ENCODE measurements at places on chromosomes 2 and 18.

DNA sequence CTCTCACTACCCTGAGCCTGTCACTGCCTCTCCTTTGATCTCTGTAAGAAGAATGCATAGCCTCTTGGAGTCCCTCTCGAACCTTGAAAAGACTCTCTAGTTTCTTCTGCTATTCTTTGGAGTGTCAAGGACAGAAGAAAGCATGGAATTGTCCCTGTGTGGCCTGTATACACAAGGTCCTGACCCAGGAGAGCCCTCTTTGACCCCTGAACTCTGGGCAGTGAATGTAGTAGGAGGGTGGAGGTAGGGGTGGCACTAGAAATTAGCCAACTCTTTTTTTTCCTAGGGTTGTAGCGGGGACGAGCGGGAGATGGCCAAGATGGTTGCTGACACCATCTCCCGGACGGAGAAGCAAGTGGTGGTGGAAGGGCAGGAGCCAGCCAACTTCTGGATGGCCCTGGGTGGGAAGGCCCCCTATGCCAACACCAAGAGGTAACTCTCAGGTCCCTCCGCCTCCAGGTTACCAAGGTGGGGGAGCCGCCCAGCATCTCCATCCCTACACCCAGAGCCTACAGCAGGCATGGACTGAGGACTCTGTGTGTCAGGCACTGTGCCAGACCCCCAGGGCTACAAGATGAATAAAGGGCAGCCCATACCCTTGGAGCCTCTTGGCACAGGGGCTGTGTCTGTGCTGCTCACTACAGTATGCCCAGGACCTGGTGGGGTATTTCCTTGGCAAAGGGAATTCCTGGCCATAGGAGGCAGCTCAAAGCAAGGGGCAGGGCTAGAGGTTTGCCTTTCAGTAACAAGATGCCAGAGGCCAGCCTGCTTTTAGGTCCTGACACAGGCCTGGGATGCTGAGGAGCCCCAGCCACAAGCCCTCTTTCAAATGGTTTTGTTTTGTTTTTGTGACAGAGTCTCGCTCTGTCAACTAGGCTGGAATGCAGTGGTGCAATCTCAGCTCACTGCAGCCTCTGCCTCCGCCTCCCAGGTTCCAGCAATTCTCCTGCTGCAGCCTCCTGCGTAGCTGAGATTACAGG, 16.4 kb downstream of the VIL1 start:
- no peak for DNase-seq

- no peak for DNase-seq
Observed at GRCh38 chr2:25460261-25460905, 118.7 kb upstream of the DNMT3A start.

GRCh38 chr2:118954297-118955060, 12.5 kb downstream of the MARCO start:
- DNase-seq, result no peak

GRCh38 chr2:8101614-8102277, 580.1 kb upstream of the ID2 start:
- DNase-seq, result no peak

- DNase-seq, result no peak
Observed at GRCh38 chr2:191679818-191680600, 2.1 kb downstream of the NABP1 start.

DNA sequence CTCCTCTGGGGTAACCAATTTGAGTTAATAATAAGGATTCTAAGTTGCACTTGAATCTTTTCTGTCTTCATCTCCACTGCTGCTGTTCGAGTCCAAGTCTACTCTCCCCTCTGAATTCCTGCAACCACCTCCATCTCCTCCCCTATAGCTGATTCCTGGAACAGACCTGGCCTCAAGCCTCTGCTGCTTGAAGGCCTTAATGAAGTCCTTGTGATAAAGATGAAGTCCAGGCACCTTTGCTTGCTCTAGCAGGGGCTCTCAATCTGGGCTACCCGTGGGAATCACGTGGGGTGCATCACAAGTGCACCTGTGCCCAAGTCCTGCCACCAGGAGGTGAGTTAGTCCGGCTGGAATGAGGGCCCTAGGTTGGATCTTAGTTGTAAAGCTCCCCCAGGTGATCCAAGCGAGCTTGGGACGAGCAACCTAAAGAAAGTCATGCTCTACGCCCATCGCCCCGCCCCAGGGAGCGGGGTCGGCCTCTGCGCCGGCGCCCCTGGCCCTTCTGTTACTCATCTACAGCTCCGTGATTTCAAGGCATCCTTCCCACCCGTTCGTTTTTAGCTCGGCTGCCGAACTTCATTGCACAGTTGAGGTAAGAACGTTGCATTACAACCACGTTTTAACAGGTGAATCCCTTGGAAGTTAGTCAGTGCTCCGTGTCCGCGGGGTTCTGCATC, 905 bp upstream of the IAH1 start:
- no peak for DNase-seq

GRCh38 chr2:137231628-137232027, 466.3 kb downstream of the THSD7B start:
- DNase-seq, result no peak

DNA sequence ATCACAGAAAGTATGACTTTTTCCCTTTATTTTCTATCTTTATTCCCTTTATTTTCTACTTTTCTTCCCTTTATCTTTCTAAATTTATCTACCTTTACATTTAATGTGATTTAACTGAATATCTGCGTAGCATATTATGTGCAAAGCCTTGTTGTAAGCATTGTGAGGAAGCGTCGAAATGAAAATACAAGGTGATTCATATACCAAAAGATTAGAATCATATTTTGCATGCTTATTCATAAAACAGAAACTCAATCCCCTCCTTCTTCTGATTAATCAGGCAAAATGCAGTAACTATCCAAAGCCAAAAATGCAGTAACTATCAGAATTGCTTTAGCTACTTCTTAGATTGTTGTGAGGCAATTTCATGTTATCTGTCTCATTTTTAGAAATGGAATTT, 393.0 kb downstream of the CDH19 start:
- DNase-seq, result no peak

GRCh38 chr2:142791335-142791734, 86.1 kb upstream of the KYNU start:
- DNase-seq, result no peak

GRCh38 chr2:145729993-145730770, 1210.3 kb upstream of the ZEB2 start:
- no peak for DNase-seq

DNA sequence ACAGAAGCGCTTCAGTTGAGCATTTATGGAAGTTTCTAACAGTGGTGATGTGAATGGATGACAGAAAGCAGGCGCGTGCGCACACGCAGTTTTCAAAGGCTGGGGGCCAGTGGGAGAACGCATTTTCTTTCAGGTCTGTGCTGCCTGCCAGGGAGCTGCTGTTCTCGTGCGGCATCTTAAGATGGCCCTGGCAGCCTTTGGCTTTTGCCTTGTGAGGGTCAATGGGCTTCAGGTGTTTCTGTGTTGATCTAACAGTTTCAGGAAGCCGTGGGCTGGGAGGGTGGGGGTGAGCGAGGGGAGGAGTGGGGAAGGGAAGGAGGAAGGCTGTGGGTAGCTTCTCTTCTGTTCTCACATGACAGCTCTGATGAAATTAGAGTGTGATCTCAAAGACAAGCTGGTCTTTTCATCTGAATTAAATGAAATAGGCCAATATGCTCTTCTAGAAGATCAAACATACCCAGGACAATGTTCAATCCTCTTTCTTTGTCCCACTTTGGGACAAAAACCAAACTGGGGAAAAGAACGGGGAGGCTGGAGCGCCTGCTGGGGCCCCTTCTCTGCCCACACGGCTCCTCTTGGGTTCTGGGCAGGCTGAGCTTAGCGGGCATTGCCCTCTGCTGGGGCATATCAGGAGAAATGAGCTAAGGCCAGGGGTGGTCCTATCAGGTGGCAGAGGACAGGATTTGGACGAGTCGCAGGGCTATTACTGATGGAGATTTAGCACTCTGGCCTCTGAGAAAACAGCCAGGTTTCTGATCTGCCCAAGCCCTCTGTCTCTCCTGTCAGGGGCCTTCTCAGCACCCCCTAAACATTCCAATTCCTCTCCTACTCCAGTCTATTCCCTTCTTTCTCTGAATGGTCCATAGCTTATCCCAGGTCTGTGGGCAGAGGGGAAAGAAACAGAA, 126.2 kb upstream of the LGALSL start:
- peak; percentile 41 for DNase-seq

DNA sequence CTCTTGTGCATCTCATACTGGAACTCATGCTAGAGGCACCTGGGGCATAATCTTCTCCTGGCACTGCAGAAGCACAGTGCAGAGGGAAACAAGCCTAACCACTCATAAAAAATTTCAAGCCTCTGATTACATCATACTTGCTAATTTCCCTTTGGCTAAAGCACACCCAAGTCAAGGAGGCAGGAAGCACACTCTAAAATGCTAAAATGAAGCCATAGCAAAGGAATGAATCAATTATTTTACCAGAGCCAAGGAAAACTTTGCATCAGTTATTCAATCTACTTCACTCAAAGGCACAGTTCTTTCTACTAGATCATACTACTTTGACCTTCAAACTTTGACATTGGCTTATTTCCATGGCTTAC, 79.6 kb upstream of the SPOPL start:
- DNase-seq, result no peak

- no peak for DNase-seq
Observed at GRCh38 chr2:135409436-135409835, 121.6 kb downstream of the ZRANB3 start.

DNA sequence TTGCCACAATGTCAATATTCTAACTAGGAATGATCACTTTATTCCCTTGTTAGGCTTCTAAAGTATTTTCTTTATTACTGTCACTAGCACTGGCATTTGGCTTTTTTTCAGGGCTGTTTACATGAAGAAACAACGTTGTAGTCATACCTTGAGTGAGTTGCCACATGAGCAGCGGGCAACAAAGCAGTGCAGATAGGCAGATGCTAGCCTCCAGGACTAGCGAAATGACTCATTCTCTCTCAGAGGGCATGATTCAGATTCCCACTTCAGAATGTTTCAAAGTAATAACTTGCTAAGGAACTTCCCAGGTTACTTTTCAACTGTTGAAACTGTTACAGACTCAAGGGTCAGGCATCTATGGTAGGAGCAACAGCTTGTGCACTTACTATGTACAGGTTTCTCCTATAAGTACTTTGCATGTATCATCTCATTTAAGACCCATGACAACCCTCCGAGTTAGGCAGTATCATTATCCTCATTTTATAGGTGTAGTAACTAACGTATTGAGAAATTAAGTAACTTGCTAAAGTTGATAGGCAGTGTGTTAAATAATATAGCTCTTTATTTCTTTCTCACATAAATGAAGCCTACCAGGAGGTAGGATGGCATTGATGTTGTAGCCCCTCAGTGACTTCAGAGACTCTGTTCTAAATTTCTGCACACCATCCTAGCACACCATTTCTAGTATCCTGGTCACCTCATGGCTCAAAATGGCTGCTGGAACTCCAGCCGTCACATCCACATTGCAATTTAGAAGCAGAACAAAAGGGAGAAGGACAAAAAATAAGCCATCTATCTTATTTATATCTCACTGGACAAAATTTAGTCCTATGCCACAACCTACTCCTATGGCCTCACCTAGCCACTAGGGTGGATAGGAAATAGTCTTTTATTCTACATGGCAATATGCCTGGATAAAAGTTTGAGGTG, 83.3 kb downstream of the ICOS start:
- DNase-seq, result peak; percentile 67

GRCh38 chr18:67080601-67081000, 435.9 kb downstream of the DSEL start:
- no peak for DNase-seq

DNA sequence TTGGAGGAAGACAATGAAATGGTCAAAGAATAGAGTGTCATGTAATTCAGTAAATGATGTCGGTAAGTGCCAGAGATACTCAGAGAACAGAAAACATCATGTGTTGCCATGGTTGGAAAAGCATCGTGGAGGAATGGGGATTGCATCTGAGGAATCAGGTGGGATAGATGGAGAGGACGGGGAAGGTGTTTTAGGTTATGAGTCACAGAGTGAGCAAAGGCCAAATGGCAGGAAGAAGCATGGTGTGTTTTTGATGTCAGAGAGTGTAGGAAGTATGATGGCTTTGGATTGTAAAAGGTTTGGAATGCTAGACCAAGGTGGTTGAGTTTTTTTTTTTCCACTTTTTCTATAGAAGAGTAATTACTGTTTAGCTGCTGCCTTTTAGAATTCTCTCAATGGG, 27.5 kb upstream of the CD28 start:
- no peak for DNase-seq

DNA sequence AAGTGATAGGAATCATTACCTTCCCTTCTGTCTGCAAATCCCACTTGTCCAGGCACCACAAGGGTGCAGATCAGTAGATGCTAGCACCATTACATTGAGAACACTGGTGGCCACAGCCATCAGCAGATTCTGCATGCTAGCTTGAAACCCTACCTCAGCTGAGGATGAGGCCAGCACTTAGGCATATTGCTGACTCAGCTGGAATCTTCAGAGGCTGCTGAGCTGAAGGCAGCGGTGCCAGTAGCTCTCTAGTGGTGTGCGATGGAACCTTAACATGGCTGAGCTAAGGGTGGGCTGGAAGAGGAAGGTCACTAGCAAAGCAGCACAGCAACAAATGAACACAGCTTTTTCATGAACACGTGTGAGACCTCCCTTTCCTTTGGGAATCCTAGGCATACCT, 19.0 kb upstream of the CPO start:
- no peak for DNase-seq

- DNase-seq, result no peak
Observed at GRCh38 chr2:8539743-8540551, 141.9 kb upstream of the ID2 start.

Data from stimulated activated CD4-positive, alpha-beta T cell treated with anti-CD3 and anti-CD28 coated beads, TNF-alpha, amount 100 ng/mL, for 48 hours (primary cell).